Natural killer cell (primary cell): ENCODE measurements at places on chromosomes 7 and 10.

DNA sequence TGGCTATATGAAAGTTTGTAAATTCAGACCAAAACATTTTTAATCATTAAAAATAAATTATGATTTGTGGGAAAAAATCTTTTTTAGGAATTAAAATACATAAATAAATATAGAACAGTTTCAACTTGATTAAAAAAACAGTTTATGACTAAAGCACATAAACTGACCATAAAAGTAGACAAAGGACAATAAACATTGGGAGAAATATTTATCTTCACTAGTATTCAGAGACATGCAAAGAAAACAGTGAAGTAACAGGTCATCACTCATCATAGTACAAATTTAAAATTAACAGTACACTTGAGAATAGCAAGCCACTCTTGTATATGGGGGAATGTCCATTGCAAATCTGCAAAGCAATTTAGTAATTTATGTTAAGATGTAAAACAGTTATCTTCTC, 28.0 kb upstream of the CELF2 start:
- H3K27me3 ChIP-seq = no peaks in the 10 kb centered on the region
- no peaks in the 10 kb centered on the region for H3K4me1 ChIP-seq
- no peak for DNase-seq
- H3K27ac ChIP-seq = no peak overlapping the region

- H3K4me3 ChIP-seq = no peak overlapping the region
- no peak for DNase-seq
- H3K4me1 ChIP-seq = no peaks in the 10 kb centered on the region
- no peaks in the 10 kb centered on the region for H3K27me3 ChIP-seq
These were observed 26.4 kb upstream of the GPR37 start for GRCh38 chr7:124792002-124792401.

GRCh38 chr7:97623333-97623732, 108.6 kb upstream of the TAC1 start:
- DNase-seq = no peak
- no peak overlapping the region for H3K4me3 ChIP-seq
- H3K27me3 ChIP-seq = no peaks in the 10 kb centered on the region
- no peaks in the 10 kb centered on the region for H3K4me1 ChIP-seq
- H3K27ac ChIP-seq = no peak overlapping the region

DNA sequence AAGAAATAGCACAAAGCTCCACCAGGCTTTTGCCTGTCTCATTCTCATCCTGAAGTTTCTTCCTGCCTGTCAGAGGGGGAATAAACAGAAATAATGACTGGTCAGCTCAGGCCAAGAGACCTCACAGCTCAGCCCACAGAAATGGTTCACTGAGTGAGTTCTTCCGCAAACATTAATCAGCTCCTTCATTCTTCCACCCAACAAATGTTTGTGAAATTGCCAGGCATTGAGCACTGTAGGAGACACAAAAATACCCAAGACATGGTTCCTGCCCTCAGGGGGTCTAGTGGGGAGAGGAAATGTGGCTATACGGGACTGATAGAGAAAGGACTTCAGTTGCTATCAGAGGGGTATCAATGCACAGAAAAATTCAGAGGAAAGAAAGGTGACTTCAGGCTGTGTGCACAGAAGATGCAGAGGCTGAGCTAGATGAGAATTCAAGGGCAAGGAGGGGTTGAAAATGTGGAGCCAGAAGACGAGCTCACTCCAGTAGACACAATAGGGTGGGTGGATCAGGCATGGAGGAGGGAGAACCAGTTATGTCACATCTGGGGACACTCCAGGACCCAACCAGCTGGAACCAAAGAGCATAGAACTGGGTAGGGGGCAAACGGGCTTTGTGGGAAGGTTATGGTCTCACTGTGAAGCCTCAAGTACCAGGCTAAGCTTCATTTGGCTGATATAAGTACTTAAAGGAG, 20.9 kb downstream of the MYOF start:
- H3K27me3 ChIP-seq = no peaks in the 10 kb centered on the region
- H3K27ac ChIP-seq = no peak overlapping the region
- H3K36me3 ChIP-seq = no peaks in the 10 kb centered on the region
- no peak overlapping the region for H3K4me3 ChIP-seq

GRCh38 chr10:87844837-87845623, 18.3 kb downstream of the KLLN start:
- H3K36me3 ChIP-seq = no peaks in the 10 kb centered on the region
- no peak overlapping the region for H3K4me3 ChIP-seq
- no peak for DNase-seq
- no peak overlapping the region for H3K27ac ChIP-seq
